ENCODE measurements at places on chromosomes 12 and 14.

DNA sequence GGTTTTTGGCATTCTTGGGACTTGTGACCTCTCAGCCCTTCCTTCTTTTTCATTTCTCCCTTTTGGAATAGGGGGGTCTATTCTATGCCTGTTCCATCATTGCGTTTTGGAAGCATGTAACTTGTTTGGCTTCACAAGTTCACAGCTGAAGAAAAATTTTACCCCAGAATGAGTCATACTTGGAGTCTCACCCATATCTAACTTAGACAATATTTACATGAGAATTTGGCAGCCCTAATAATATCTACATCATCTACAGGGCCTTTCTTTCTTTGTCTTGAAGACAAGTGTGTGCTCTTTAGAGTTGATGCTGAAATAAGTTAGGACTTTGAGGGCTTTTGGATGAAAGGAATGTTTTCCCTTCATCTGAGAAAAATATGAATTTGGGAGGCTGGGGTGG is 1312.9 kb upstream of the FLRT2 start:
- no peak for DNase-seq

DNA sequence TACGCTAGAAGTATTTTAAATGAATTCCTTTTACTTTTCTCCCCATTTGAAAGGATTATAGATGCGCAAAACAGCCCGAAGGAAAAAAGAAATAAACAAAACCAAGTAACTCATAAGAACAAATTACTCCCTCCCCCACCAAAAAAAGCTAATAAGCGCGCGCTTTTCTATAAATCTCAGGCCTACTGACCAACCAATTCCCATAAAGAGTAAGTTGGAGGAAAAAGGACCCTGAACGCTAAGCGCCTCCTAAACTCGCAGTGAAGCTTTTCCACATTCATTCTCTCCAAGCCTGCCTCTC is 588 bp downstream of the MBIP start:
- DNase-seq = no peak

DNA sequence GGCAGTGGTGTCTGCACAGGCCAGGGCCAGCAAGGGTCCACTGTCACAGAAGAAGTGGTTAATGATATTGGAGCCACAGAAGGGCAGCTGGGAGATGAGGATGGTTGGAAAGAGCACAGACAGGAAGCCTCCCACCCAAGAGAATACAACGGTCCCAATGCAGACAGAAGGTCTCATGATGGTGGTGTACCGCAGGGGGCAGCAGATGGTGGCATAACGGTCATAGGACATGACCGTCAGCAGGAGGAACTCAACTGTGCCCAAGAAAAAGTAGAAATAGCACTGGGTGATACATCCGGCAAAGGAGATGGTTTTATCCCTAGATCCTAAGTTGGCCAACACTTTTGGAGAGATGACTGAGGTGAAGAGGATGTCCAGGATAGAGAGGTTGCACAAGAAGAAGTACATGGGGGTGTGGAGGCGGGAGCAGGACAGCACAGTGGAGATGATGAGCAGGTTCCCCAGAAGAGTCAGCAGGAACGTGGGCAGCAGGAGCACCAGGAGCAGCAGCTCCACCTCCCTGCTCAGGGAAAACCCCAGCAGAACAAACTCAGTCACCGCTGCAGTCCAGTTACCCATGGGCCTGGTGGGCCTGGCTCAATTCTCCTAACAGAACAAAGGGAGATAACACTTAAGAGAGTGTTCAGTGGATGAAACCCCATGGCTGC is 9.8 kb downstream of the OR6J1 start:
- DNase-seq = no peak

DNA sequence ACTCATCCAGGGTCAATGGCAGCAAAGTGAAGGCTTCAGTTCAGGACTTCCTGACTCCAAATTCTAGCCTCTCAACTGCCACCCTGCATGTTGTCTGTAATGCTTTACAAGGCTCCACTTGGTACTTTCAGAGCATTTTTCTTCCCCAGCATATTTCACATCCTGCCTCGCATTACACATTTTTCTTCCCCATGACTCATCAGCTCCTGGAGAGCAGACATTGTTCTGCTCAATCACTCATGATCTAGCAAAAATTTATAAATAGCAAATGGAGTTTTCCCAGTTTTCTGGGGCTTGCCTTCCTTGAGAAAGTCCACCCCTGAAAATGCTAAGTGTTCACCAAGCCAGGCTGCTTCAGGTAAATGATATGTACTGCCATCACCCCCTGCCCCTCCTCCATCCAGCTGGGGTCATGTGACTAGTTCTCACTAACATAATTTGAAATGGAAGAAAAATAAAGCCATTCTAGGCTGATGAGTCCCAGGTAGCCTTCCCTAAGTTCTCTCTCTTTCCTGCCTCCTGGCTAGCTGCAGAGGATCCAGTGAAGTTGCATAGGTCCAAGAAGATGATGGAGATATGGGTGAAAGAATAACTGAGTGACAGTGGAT is 69.4 kb downstream of the ARMH4 start:
- no peak for DNase-seq

GRCh38 chr12:2924019-2924418 is 33.3 kb downstream of the TULP3 start:
- no peak for DNase-seq

DNA sequence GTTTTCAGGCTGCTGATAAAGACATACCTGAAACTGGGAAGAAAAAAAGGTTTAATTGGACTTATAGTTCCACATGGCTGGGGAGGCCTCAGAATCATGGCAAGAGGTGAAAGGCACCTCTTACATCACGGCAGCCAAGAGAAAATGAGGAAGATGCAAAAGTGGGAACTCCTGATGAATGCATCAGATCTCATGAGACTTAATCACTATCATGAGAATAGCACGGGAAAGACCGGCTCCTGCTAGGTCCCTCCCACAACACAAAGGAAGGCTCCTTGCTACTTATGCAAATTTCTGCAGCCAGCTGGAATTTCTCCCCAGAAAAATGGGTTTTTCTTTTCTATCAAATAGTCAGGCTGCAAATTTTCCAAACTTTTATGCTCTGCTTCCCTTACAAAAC is 174.1 kb upstream of the RMST start:
- DNase-seq = no peak

DNA sequence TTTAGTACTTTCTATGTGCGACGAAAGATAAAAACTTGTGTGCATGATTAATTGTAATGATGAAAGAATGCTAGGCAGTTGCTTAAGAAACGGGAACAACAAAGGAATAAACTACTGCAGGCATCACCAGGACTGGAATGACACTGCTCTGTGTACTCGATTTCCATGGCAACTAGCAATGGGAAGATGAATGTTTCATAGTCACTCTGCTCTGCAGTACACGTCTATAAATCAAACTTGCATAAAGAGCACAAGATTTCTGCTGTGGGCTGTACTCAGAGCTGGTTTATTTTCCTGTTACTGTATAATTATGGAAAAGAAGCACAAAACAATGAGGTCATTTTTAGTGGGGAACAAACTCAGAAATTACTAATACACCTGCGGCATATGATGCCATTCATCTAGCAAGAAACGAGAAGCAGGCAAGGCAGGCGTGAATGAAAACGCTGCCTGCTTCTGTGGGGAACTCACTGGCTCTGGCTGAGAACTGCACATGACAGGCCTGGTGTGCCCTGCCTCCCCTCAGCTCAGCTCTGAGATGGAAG is 41.8 kb downstream of the EFCAB11 start:
- no peak for DNase-seq

GRCh38 chr12:132179431-132180362 is 35.4 kb downstream of the NOC4L start:
- no peak for DNase-seq

DNA sequence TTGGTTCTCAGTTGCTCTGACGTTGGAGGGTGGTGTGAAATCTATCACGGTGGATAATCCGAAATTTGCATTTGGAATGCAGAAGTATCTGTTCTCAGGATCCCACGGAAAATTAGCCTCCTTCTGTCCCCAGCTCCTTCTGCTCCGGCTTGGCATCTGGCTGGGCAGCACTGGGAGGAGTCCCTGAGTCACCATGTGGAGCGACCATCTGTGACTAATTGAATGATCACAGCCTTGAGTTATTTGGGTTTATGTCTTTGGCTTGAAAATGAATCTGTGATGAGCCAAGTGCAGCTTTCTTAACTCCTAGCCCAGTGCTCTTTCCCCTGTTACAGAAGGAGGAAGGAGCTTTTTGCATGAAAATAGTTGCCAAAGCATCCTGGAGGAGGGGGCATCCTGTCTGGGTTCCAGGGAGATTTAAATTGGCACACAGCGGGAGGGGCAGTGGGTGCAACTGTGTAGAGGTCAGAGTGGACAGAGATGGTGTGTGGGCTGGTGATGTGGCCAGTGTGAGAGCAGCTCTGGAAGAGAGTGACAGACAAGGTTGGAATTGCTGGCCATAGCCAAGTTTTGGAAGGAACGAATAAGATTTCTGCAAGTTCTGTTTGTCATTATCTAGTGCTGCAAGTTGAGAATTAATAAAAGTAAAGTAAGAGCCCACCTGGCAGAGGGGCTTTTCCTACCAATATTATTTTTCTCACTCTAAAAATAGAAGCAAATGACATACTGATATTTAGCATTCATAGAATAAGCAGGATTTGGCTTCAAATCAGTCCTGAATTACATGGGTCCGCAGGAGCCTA is 74.4 kb downstream of the SLC24A4 start:
- no peak for DNase-seq

- no peak for DNase-seq
Observed at GRCh38 chr14:98489115-98489514, 782.9 kb downstream of the BCL11B start.

- DNase-seq = no peak
Observed at GRCh38 chr14:64692189-64692985, 11.8 kb upstream of the PLEKHG3 start.
